Omental fat pad (tissue), 4 donors: ENCODE measurements at places on chromosomes 1 and 21. TPM values are rescaled to one million over a fixed set of nuclear protein-coding genes. Genes with fewer than 3 reads are reported as not detected.

Gene AKR7A3
- total RNA-seq, result 0.44 TPM

- DNase-seq, result no peak
Observed at GRCh38 chr1:99858286-99858685, 8.1 kb downstream of the AGL start.

Gene C1orf115
- total RNA-seq, result 63.0 TPM

DNA sequence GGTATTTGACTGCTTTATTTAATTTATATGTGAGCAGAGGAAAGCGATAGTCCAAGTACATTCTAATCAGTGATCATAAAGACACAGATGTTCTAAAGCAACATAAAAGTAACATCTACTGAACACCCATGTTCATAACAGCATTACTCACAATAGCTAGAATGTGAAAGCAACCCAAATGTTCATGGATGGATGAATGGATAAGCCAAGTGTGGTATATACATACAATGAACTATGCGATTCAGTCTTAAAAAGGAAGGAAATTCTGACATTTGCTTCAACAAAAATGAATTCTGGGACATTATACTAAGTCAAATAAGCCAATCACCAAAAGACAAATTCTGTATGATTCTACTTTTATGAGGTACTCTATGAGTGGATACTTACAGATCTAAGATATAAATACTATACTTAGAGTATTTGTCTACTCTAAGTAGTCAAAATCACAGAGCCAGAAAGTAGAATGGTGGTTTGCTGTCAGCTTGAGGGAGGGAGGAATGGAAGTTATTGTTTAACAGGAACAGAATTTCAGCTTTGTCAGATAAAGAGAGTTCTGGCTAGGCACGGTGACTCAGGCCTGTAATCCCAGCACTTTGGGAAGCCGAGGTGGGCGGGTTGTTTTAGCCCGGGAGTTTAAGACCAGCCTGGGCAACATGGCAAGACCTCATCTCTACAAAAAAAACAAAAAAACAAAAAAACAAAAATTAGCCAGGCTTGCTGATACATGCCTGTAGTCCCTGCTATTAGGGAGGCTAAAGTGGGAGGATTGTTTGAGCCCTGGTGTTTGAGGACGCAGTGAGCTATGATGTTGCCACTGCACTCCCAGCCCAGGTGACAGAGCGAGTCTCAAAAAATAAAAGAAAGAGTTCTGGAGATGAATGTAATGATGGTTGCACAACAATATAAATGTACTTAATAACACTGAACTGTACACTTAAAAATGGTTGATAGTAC lies 79.7 kb upstream of the ARHGAP29 start:
- no peak for DNase-seq

Gene KCNJ9
- not detected for total RNA-seq

Gene ADORA3
- 28.5 TPM for total RNA-seq

- DNase-seq, result no peak
Observed at GRCh38 chr21:23853796-23854379, 1753.4 kb downstream of the MRPL39 start.

GRCh38 chr1:212650228-212650627 lies 41.7 kb downstream of the ATF3 start:
- no peak for DNase-seq
